ENCODE measurements at places on chromosomes 11 and 22.

GRCh38 chr11:102469196-102469821 lies 16.7 kb upstream of the TMEM123 start:
- no peak for DNase-seq

DNA sequence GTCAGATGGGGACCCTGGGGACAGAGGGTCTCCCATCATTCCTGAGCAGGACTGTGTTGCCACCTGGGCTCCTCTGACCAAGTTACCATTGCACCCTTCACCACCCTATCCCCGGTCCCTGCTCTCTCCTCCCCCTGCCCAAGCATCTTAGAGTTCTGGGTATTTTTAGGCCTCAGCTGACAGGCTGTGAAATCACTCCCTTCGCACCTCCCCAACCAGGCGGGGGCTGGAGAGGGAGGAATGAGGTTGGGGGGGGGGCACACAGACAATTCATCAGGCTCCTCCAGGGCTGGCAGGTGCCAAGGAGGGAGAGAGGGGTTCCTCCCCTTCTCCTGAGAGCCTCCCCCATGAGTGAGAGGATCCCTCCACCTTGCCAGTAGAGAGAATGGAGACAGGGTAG lies 9.0 kb downstream of the SYT7 start:
- no peak for DNase-seq

GRCh38 chr11:77287615-77288273 lies 13.7 kb downstream of the GDPD4 start:
- no peak for DNase-seq

DNA sequence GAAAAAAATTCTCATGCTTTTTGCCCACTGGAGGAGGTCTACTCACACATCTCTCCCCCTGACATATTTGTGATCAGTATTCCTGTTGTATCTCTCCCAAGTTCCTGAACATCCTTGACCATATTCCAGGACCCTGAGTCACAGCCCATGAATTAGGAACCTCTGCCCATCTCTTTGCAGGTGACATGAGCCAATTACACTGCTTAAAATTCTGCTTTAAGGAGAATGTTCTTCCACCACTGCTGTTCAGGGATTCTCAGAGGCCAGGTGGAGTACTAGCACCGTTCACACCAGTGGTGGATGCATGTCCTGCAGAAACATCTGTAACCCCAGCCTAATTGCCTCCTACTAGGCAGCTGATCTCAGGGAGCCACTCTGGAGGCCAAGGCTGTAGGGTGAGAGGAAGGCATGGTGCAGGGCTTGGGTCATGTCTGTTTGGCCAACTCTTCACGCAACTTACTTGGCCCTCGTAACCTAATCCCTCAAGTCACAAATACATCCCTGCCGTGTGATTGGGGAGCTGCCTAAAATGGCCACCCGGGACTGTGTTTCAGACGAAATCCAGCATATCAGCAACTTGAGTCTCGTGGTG lies 104.8 kb downstream of the GGTLC2 start:
- DNase-seq: no peak

DNA sequence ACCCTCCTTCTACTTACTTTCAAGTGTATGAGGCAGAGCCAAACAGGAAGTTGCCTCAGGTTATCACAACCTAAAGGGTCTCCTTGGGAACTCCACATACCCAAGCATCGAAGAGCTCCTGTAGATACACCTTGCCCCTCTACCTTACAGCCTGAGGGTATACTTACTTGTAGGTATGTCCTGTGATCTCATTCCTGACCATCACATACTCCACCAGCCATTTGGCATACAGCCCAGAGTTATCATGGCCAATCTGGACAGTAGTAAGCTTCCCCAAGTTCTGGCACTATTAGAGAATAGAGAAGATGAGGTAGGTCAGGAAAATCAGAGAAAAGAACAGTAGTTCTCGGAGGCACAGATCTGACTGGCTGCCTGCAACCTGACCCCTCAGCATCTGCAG lies 53.4 kb upstream of the SCUBE2 start:
- DNase-seq: no peak

GRCh38 chr11:115503083-115503885 lies 931 bp downstream of the CADM1 start:
- no peak for DNase-seq

GRCh38 chr22:30874431-30875370 lies 93.9 kb downstream of the MORC2 start:
- no peak for DNase-seq

DNA sequence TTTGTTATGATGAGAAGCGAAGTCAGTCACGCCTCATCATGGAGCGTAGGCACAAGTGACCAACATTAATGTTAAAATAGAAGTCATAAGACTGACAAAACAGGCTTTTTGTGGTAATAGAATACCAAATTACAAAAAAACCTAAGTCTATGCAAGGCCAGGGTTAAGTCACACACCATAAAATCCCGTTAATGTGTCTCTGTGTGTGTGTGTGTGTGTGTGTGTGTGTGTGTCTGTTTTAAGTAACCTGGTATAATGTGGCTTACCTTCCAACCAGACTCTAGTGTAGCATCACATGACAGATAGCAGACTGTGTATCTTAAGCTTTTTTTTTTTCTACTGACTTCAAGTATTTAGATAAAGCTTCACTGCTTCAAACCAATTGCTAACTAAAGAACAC lies 38.0 kb downstream of the C11orf71 start:
- no peak for DNase-seq

Measured in stimulated activated CD4-positive, alpha-beta T cell treated with anti-CD3 and anti-CD28 coated beads, Interleukin-1b, Interleukin-23, amount 100 ng/mL, for 1 hour (primary cell).